ENCODE measurements at places on chromosomes 6 and 20.

- DNase-seq: no peak
These were observed 182.9 kb upstream of the ECI2 start for GRCh38 chr6:4318321-4318720.

DNA sequence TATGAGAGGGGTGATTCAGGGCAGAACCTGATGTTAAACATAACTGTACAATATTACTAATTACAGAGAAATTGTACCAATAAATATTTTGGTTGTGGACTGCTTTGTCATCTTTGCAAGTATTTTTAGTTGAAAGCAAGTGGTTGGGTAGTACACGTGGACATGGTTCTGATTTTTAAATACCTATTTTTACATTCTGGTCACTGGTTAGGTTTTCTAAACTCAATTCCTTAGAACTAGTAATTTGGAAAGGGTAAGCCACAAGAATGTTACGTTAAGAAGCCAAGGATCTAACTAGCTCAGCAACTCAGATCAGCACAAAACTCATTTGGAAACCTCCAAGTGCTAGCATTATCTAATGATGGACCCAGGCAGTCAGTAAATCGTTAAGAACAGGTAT is 2.7 kb downstream of the EPB41L2 start:
- no peak for DNase-seq

DNA sequence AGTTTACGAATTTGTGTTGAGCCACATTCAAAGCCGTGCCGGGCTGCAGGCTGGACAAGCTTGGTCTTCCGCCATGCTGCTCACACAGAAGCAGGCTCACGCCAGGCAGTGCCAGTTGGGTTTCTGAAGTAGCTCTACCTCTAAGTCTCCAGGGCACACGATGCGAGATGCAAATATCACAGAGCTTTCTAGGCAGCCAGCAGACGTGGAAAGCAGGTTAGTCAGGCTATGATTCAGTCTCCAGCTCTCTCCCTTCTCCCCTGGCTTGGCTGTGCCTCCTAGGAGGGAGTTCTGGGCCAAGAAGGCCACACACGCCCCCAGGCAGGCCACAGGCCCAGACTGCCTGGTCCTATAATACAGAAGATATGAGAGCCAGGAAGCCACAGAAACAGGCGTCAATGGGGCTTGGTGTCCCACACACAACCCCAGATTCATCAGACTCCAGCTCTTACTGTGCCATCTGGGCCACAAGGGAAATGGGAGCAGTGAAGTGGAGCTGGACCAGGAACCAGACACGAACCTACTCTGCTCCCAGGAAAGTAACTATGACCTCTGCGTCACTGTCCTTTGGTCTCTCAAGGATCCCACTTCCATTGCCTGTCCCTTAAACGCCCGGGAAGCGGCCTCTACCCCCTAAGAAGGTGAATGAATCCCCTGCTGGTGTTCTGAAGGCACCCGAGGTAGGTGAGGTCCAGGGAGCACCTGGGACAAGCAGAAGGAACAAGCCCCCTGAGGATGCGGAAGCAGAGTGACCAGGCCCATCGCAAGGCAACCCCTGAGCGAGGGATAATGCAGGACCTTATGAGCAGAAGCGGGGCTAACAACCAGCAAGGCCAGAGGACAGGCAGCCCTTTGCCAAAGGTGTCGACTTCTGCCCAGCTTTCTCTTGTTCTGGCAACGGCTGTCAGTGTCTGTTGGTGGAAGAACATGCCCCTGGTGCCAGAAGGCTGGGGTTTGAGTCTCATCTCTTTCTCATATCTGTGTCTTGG is 61.2 kb downstream of the GFOD1 start:
- no peak for DNase-seq

DNA sequence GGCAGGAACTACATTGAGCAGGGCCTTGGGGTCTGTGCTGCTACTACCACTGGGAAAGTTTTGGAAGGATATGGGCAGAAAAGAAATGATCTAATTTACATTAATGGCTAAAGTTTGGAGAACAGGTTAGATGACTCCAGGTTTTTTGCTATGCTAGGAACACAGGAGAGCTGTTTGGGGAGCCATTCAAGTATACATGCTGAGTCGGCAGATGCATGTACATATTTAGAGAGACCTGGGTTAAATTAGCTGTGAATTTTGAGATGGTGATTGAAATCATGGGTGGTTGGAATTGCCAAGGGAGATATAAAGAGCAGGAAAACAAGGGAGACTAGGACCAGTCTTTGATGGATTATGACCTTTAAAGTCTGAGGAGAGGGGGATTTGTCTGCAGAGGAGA is 113.1 kb upstream of the BACH2 start:
- no peak for DNase-seq

DNA sequence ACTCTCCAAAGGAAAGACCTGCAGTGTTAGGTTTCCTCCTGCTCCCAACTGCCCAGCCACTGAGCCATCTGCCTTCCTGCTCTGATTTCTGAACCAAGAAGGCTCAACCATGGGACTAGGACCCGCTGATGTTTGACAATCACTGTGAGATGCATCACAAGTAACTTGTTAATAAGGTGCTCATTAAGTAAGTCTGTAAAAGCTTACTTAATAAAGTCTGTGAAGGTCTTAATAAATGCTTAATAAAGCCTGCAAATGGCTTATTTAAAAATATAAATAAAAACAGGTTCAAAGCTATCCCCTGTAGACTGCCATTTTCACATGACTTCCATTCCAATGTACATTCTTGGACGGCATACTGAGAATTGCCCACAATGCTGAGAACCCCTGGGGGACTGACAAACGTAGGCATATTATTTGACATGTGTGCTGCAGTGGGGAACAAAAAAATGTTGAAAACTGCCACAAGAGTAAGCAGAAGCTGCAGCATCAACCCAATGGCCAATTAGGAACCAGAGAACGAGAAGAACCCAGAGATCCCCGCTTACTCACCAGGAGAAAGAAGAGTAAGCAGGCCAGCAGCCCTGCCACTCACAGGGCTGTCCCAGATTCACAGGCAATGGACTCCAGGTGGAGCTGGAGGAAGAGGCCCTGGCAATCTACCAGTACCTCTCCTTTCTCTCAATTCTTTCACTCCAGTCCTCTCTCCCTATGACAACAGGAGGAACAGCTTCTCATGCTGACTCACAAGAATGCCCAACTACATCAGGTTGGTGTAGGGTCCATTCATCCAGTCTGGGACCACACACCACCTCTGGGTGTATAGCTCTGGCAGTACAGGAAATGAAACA is 19.5 kb downstream of the KIF13A start:
- DNase-seq: no peak
